Psoas muscle (tissue), 8 donors: ENCODE measurements at places on chromosomes 5 and 9. TPM values are rescaled to one million over a fixed set of nuclear protein-coding genes. Genes with fewer than 3 reads are reported as not detected.

Gene RASGEF1C
- total RNA-seq: not detected

GRCh38 chr5:137684761-137685160 lies 51.1 kb downstream of the KLHL3 start:
- no peak for DNase-seq

Gene RLN1
- not detected for total RNA-seq

DNA sequence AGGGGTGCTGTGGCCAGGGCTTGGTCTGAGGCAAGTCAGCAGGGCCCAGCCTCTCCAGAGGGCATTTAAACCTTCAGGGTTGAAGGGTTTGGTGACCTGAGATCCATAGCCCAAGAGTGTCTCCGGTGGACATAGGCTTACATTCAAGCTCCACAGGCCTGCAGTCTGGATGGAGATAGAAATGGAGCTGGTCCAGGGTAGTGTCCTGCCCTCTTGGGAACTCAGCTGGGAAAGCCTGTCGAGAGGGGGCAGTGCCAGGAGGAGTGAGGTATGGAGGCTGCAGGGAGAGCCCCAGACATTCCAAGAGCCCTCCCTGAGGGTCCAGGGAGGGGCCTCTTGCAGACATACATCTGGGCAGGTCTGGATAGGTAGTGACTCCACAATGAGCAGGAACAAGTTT lies 177.0 kb upstream of the MVB12B start:
- DNase-seq: no peak

Gene PCDHA13
- not detected for total RNA-seq
